ENCODE measurements at places on chromosomes 2 and 18.

GRCh38 chr2:210224591-210224940 is 681 bp downstream of the ACADL start:
- no peak for DNase-seq

- DNase-seq = no peak
These were observed 79.7 kb downstream of the GREB1L start for GRCh38 chr18:21321711-21322110.

GRCh38 chr18:366466-367061 is 98.7 kb upstream of the THOC1 start:
- no peak for DNase-seq

DNA sequence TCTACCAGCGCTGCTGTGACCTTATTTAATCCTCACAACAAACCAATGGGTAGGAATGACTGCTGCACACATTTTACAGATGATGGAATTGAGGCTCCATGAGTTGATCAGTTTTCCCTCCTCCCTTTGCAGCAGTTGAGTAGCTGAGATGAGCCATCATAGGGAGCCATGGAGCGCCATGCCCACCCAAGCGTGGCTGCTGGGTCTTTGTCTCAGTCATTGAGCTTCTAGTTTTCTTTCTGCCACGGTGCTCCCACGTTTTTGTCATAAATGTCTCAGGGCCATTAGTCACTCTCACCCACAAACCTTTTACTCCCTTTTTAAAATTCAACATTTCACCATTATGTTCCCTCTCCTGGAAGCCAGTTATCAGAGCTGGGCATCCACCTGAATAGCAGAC is 45.8 kb downstream of the TMEM17 start:
- no peak for DNase-seq

DNA sequence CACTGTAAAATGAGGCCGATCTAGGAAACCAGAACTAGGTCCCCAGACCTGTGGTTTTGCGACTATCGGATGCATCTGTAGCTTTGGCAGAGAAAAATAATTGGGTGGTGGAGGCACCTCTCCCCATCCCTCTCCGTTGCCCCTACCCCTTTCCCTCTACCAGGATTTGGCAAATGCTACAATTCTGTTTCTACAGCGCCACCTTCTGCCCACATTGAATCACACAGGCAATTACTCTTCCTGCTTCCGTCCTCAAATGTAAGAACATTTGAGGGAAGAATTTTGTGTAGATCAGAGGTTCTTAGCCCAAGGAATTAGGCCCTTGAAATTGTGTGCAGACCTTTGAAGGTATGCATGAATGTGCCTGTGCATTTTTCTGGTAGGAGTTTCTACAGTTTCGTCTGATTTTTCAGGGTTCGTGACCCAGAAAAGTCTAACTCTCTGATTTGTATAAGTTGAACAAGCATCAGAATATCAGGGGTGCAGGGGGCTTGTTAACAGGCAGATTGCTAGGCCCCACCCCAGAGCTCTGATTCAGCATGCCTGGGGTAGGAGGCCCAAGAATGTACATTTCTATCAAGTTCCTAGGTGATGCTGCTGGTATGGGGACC is 11.2 kb downstream of the ATP6V1B1 start:
- DNase-seq = peak; percentile 46

DNA sequence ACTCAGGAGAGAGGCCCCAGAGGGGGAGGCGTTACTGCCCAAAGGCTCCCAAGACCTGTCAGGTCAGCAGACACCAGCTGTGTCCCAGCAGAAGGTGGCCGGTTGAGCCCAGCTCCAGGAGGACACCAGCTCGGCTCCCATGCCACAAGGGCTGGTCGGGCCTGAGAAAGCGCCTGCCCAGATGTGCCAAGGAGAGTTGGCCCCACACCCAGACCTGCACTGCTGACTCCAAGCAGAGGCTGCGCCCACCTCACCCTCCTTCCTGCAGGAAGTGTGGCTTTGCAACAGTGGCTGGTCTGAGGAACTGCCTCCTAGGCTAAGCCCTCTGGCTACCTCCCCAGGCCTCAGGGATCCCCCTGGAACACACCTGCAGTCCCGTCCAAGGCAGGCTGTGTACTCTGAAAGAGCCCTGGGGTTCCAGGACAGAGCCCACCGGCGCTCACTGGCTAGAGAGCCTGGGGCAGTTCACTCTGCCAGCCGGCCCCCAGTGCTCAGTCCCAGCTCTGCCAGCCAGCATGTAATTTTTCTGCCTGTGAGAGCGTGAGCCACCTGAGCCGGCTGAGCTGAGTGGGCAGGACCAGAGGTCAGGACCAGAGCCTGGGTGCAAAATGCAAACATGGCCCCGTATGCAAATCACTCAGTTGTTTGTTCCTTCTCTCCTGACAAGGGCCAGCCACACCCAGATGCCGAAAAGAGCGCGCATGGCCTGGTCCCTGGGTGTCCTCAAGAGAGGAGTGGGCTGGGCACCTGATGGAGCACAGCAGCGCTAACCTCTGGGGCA is 36.9 kb upstream of the PTMA start:
- DNase-seq = no peak

DNA sequence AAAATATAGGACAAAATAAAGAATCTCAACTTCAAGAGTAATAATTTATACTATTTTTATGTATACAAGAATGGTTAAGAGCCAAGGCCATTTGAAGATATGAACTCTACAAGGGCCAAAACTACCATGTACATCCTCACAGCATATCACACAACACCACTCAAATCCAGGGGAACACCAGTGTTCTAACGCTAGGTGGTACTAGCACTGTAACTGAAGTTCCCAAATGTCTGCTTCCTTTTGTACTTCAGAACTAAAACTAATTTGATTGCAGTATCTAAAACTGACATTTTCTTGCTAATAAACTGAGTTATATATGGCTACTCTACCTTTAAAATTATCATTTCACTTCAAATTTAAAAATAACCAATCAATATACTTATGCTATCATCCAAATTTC is 47.0 kb downstream of the REV1 start:
- DNase-seq = no peak

- no peak for DNase-seq
These were observed 101.2 kb upstream of the FSHR start for GRCh38 chr2:49255409-49255971.

- no peak for DNase-seq
These were observed 32.9 kb downstream of the LBH start for GRCh38 chr2:30264274-30264673.

DNA sequence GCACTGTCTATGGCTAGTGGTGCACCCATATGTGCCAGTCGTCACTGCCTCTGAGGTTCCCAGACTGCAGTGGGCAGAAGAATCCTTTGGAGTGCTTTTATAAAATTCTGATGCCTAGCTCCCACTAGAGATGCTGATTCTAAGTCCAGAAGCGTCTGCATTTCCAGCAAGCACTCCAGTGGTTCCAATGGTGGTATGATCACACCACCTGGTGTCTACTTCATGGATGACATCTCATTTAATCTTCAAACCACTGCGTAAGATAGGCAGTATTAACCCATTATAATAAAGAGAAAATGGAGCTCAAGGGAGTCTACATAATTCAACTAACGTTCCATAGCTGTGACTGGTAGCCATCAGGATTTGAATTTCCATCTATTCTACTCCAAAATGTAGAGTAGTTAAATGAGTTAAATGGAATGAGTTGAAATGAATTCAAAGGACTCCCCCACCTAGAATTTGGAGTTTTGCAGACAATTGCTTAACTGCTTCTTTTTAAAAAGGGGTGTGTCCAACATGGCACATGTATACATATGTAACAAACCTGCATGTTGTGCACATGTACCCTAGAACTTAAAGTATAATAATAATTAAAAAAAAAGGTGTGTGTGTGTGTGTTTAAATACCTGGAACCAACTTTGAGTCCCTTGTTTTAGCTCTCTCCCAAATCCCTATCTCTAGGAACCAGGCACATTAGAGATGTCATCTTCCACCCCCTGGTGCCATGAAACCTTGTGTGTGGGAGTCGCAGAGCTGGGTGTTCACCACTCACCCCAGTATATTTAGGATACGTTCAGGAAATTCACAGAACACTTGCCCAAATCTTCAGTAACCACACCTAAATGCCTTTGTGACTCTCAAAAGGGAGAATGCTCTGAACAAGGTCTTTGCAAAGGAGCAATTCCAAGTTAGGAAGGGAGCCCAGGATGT is 14.1 kb downstream of the LAMA3 start:
- DNase-seq = no peak

GRCh38 chr2:96891591-96892333 is 21.9 kb upstream of the SEMA4C start:
- no peak for DNase-seq
